ENCODE measurements at places on chromosomes 3 and 15. TPM values are rescaled to one million over a fixed set of nuclear protein-coding genes. Genes with fewer than 3 reads are reported as not detected.
A peak's percentile ranks its signal among the peaks of the same experiment; 100 is the strongest.

- DNase-seq = no peak
Observed at GRCh38 chr3:55357796-55358195, 129.3 kb downstream of the WNT5A start.

DNA sequence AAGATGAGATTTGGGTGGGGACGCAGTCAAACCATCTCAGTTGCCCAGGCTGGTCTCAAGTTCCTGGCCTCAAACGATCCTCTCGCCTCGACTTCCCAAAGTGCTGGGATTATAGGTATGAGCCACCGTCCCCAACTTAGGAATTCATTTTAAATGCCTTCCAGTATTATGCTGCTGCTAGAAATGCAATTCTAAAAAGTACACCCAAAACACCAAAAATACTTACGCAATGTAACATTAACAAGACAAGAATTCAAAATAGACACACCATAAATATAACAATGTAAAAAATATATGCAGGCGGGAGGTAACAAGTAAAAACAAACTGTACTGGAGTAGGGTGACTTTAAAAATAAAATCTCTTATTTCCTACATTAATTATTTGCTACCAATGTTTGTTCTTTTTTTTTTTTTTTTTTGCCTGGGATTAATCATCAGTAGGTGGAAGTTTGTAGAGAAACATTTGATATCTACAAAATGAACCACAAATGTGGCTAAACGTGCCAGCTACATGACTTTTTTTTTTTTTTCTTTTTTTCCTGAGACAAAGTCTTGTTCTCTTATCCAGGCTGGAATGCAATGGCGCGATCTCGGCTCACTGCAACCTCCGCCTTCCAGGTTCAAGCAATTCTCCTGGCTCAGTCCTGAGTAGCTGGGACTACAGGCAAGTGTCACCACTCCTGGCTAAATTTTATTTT lies 56.8 kb downstream of the SETMAR start:
- DNase-seq = no peak

DNA sequence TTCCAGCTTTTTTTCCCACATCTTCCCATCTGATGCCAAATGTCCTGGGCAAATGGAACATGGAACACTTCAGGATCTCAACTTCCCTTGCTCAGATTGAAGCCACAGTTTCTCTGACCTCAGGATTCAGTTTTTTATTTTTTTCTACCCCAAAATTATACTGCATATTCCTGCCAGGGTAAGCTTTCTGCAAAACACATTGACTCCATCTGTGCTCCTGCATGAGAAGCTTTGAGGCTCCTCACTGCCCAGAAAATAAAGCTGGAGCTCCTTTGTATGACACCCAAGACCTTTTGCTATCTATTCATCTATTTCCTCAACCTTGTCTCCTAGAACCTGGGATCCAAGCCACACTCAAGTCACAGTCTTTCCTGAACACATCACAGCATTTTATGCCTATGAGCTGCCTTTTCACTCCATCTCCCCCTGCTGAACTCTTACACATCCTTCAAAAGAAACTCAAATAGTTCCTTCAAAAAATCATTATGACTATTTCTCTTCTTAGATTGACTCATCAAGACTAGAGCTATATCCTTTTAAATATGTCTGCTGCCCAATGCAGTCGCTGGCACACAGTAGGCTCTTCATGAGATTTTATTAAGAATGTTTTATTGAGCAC lies 57.4 kb upstream of the PSMD6 start:
- DNase-seq = no peak

DOCK3 gene
- 0.69 TPM for total RNA-seq

USP50 gene
- total RNA-seq = 0.40 TPM

SLC6A11 gene
- total RNA-seq = not detected

RLBP1 gene
- not detected for total RNA-seq

DNA sequence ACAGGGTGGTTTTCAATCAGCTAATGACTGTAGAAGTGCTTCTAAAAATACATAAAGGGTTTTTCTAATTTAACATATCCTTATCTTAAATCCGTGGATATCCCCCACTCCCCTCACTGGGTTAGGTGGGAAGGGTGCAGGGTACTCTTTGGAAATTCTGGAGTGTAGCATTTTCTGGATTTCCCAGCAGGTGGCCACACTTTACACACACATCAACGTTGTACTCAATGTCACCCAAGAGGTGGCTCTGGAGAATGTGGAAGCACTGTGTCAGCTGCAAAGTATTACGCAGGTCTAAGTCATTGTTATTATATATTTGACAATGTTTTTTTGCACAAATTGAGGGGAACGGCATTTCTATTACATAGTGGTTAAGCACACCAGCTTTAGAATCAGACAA lies 168.8 kb downstream of the CHDH start:
- peak; percentile 17 for DNase-seq

GRCh38 chr3:120218981-120219380 lies 66.0 kb downstream of the GPR156 start:
- DNase-seq = no peak

ZNF654 gene
- total RNA-seq = 32.2 TPM

DNA sequence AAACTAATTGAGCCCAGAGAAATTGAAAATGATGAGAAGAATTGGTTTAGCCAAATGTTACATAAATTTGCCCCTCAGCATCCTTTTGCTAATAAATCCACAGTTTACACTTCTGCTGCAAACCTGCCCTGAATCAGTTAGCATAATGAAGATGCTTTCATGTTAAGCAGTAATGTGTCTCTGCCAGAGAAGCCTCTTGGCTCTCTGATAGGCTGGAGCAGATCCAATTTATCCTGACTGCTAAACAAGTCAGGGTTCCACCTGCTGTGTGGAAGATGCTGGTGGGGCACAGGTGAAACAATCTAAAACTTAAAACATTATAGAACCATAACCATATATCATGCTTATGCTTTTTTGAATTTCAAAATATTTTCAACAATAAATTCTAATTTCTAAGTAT lies 946.8 kb downstream of the OTOL1 start:
- DNase-seq = no peak

- DNase-seq = peak; percentile 49
Observed at GRCh38 chr3:132210476-132211346, 106.5 kb upstream of the ACP3 start.

DNA sequence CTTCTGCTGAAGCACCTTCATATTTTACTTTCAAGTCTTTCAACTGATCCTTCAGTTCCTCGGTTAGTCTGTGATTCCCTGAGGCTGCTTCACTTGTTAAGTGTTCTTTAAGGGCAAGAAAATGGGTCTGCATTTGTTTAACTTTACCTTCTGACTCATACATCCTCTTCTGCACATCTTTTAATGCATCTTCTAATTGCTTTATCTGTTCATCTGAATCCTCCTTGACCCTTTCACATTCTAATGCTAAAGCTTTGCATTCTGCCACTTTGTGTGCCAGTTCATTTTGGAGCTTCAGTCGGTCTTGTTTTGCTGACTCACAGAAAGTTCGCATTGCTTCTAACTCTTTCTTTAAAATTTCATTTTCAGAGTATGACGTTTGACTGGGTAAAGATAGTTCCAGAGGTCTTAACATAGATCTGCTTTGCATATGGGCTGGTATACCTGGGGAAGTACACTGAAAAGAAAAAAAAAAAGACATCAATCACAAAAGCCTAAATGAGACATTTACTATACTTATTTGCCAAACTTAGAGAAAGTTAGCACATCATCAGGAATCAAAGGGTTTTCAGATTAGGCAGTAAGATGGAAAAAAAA lies 94.3 kb downstream of the UACA start:
- no peak for DNase-seq

CPNE9 gene
- not detected for total RNA-seq

DNA sequence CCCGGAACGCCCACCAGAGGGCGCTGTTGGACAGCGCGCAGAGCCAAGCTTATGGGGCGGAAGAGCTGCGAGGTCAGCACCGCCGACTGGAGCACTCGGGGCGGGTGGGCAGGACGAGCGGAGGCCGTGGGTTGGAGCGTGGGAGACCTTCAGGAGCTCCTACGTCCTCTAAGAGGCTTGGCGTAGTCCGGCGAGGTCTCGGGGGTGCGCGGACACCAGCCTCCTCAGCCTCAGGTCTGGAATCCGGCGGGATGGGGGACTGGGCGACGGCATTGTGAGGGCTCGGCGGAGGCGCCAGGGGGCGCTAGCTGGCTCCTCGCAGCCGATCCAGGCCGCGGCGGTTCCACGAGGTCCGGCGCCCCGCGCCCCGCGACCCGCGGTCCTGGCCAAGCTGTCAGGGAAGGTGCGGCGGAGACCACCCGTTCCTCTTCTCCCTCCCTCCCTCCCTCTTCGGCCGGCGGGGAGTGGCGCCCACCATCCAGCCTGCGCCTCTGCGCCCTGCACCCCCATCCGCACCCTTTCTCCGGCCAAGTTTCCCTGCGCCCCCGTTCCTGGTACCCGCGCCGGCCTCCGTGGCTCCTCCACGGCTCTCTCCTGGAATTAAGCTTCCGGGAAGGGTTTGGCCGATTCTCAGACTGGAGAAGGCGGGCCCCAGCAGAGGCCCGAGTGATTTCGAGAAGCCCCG lies 24.3 kb upstream of the POLG start:
- DNase-seq = peak; percentile 39

TGM4 gene
- total RNA-seq = 0.35 TPM

HIGD2B gene
- 0.15 TPM for total RNA-seq

DNA sequence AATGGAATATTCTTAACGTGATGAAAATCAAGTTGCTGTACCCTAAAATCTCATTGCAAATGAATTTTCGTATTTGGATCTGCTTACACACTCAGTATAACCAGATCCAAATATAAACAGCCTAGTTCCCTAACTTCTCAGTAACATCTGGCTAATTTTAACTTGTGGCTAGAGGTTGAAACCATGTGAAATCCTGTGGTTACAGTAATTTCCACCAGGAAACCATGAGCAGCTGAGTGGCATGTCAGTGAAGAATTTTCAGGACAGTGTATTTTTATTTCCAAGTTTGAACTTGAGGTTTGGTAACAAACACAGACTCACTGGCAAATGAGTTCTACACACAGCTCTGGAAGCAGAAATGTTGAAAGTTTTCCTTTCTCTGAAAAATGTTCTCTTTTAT lies 754.1 kb downstream of the NR2F2 start:
- peak; percentile 29 for DNase-seq

GRCh38 chr3:109743981-109744380 lies 406.6 kb upstream of the DPPA4 start:
- no peak for DNase-seq

- peak; percentile 37 for DNase-seq
Observed at GRCh38 chr3:29281094-29281343, 148 bp downstream of the RBMS3 start.

DNA sequence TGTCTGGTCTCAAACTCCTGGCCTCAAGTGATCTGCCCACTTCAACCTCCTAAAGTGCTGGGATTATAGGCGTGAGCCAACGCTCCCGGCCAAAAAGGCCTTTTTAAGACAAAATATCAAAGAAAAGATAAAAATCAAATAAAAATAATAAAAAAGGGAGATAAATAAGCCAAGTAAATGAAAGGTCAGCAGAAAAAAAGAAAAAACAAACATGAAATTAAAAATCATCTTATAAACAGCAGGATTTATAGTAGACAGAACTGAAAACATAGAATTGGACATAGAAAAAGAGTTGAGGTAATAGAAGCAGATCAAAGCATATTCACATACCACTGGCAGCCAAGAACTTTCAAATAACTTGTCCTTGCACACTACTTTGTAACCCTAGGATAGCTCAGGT lies 983.4 kb downstream of the ROBO2 start:
- DNase-seq = no peak

- no peak for DNase-seq
Observed at GRCh38 chr3:172653004-172653572, 57.8 kb downstream of the NCEH1 start.

FRMD4B gene
- total RNA-seq = 20.8 TPM

DNA sequence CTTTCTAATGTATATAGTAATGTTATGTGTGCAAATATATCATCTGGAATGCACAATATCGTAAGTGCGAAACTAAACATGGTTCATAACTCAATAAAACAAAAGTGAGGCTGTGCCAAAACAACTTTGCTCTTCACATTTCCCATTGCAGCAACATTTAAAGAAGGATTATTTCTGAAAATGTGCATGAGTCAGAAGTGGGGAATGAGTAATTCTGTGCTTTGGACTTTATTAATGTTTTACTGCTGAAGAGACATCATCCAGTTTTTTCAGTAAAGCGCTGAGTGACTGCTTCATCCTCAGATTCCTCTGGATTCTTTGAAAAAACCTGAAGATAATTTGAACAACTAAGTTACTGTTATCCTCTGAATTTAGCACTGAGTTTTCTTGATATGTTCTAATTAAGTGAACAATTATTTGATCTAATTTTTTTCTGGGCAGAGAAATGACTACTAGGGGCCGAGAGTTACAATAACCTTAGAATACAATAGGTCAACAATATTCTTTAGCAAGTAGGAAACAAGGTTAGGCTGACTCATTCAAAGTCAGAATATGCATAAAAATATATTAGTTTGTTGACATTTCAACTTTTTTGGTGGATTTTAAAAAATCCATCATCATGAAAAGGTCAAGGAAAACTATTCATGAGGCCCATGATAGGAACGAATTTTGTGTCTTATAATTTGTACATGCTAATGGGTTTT lies 20.0 kb upstream of the PLCL2 start:
- DNase-seq = peak; percentile 89

GRCh38 chr3:59660376-59660775 lies 610.6 kb upstream of the CFAP20DC start:
- DNase-seq = peak; percentile 16

DNA sequence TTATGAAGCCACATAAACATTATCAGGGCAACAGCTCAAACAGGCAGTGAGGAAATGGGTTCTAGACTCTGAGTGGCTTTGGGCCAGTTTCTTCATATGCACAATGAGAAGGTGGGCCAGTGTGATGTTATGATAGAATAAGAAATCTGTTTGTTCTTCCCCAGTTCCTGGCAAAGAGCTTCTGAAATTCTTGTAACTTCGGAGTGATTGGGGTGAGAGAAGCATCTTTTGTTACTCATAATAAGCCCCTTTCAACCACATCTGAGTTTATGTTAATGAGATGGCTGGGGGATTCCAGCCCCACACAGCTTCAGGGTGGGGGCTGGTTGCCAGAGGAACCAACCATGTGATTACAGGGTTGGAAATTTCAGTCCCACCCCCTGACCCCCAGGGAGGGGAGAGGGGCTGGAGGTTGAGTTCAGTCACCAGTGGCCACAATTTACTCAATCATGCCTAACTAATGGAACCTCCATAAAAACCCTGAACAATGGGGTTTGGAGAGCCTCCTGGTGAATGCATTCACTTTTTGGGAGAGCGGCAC lies 57.0 kb upstream of the FRMD4B start:
- peak; percentile 84 for DNase-seq

DNA sequence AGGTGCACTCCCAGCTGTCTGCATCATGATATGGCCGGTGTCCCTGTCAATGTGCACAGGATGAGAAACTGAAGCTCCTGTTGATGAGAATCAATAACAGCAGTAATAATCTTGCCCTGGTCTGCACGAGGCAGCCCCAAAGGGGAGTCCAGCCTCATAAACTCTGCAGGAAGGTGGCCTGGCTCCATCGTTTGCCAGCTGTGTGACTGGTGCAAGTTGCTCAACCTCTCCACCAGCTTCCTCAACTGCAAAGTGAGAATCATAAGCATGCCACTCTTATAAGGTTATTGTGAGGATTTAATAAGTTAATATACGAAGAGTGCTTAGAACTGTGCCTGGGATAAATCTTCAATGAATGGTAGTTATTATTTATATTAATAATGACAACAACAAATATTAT lies 203.4 kb upstream of the HES1 start:
- no peak for DNase-seq

Measured in renal cortical epithelial cell (primary cell).